Memory B cell (primary cell): ENCODE measurements at places on chromosomes 13 and 19.
A peak's percentile ranks its signal among the peaks of the same experiment; 100 is the strongest.

DNA sequence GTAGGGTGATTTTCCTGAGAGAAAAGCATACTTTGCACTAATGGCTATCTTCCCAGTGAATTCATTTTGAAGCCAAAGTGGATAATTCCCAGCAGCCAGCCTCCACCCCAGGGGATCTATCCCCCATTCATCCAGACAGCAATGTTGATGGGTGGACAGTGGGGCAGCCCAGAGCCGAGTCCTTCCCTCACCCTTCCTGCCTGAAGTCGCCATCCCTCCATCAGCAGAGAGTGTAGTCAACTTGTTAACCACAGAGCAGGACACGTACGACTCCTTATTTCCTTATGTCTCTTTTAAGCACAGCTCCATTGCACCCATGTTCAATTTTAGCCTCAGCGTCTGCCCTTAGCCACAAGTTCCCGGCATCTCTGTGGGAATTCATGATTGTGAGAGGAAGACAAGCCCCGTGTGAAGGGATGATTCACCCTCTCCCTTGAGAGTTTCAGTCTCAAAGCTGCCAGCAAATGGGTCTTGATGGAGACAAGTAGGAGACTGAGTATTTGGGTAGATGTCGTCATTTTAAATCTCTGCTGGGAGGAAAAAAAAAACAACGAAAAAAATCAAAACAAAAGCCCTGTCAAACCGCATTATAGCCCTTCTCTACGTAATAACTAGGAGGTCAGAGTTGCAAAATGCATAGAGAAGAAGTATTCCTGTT, 58.3 kb upstream of the MEDAG start:
- H3K36me3 ChIP-seq = no peaks in the 10 kb centered on the region
- peaks cover 3% of the 10 kb centered on the region for H3K27me3 ChIP-seq
- no peak overlapping the region for H3K27ac ChIP-seq
- peaks cover 19% of the 10 kb centered on the region for H3K4me1 ChIP-seq

DNA sequence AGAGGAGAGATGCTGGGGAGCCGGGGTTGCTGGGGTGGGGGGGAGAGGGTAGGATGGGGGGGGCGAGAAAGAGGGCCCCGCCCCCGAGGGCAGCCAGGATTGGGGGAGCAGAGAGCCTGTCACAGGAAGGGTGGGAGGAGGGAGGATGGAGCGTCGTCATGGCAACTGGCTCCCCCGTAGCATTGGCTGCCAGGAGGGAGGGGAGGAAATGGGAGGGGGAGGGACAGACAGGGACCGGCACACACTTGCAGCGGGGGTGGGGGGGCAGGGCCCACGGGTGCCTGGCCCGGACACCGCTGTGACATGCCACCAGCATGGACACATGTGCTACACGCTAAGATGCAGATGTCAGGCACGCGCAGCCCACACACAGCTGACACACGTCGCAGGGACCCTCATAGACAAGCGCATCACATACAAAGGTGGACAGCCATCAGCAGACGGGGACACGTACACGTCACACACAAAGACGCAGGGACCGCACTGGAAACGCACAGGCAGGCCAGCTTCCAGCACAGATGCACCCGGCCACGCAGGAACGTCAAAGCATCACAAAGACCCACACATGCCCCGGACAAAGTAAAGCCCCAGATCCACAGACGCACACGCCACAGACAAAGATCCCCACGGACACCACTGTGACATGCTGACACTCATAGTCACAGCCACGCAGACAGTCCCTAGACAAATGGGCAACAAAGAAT, at the start of gene LMTK3:
LMTK3 (minus strand) TSS at position 36 of the 704 bp plus-strand sequence. CDS start 259 bp downstream, outside the sequence.
- no peaks in the 10 kb centered on the region for H3K36me3 ChIP-seq
- H3K4me3 ChIP-seq = peak within 1 kb of the TSS; percentile 43
- H3K27ac ChIP-seq = no peak within 1 kb of the TSS
- peaks cover 9% of the 10 kb centered on the region for H3K27me3 ChIP-seq
- DNase-seq = no peak

- peaks cover 3% of the 10 kb centered on the region for H3K36me3 ChIP-seq
- H3K27ac ChIP-seq = peak overlapping the region; percentile 98
- peaks cover 26% of the 10 kb centered on the region for H3K4me1 ChIP-seq
- H3K27me3 ChIP-seq = no peaks in the 10 kb centered on the region
- DNase-seq = peak; percentile 74
Measured at GRCh38 chr13:52455677-52456041, 381 bp downstream of the CKAP2 start.

DNA sequence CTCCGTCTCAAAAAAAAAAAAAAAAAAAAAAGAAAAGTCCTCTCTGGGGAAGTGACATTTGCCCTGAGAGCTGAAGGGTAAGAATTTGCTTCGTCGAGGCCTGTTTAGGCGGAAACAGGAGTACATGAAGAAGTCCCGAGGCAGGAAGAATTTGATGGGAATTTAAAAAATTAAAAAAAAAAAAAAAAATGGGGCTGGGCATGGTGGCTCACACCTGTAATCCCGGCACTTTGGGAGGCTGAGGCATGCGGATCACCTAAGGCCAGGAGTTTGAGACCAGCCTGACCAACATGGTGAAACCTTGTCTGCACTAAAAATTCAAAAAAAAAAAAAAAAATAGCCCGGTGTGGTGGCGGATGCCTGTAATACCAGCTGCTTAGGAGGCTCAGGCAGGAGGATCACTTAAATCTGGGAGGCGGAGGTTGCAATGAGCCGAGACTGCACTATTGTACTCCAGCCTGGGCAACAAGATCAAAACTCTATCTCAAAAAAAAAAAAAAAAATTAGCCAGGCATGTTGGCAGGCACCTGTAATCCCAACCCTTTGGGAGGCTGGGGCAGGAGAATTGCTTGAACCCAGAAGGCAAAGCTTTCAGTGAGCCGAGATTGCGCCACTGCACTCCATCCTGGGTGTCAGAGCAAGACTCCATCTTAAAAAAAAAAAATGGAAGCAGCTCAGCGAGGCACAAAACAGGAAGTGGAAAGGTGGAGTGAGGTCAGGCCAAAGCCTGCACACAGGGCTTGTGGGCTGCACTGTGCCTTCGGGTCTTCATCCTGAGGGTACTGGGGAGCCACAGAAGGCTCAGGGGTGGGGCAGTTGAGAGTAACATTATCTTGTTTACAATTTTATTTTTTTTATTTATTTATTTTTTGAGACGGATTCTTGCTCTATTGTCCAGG, 4.9 kb downstream of the BAX start:
- H3K27ac ChIP-seq = no peak overlapping the region
- H3K36me3 ChIP-seq = peaks cover 10% of the 10 kb centered on the region
- H3K4me3 ChIP-seq = no peak overlapping the region
- peaks cover 45% of the 10 kb centered on the region for H3K4me1 ChIP-seq
- no peak for DNase-seq

DNA sequence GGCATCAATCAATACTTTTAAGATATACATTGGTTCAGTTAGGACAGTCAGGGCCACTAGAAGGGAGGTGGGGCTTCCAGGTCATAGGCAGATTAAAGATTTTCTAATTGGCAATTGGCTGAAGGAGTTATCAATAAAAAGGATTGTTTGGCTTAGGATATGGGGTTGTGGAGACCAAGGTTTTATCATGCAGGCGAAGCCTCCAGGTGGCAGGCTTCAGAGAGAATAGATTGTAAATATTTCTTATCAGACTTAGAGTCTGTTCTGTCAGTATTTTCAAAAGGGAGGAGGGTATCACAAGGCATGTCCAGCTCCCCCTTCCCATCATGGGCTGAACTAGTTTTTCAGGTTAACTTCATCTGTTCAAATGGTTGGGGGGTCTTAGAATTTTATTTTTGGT, 77.4 kb upstream of the FARP1 start:
- no peaks in the 10 kb centered on the region for H3K4me1 ChIP-seq
- no peak overlapping the region for H3K27ac ChIP-seq
- no peak overlapping the region for H3K4me3 ChIP-seq
- no peak for DNase-seq
- H3K27me3 ChIP-seq = peaks cover 8% of the 10 kb centered on the region

DNA sequence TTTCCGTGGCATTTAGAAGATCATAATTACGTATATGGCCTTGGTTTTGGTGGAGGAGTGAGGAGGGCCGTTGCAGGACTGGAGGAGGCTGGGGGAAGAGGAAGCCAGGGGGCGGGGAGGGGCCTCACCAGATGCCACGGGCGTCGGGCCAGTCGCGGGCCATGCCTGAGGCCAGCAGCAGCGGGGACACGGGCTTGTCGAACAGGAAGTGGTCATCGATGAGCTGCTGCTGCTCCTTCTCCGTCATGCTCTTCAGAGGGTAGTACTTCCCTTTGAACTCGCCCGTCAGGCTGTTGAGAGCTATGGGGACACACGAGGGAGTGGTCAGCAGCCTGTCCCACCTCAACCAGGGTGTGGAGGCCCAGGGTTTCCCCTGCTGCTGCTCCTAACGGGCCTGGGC, 11.1 kb downstream of the CKM start:
- H3K36me3 ChIP-seq = peaks cover 7% of the 10 kb centered on the region
- DNase-seq = no peak
- no peak overlapping the region for H3K27ac ChIP-seq
- peaks cover 15% of the 10 kb centered on the region for H3K27me3 ChIP-seq

DNA sequence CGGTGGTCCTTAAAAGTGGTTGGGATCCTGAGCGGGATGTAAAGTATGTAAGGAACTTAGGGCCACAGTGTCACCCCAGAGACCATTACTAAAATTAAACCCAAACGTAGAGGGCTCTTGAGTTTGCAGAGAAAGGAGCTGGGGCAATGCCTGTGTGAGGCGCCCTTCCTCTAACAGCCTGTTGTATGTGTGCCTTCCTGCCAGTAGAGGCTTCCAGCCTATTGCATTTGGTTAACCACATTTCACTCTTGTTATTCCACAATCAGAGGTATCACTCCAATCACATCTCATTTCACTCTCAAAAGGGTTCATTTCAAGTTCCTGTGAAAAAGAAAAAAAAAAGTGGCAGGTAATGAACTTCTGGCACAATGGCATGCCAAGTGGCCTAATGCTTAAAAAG, 29.4 kb downstream of the DIAPH3 start:
- H3K4me3 ChIP-seq = no peak overlapping the region
- H3K27ac ChIP-seq = no peak overlapping the region
- DNase-seq = no peak

DNA sequence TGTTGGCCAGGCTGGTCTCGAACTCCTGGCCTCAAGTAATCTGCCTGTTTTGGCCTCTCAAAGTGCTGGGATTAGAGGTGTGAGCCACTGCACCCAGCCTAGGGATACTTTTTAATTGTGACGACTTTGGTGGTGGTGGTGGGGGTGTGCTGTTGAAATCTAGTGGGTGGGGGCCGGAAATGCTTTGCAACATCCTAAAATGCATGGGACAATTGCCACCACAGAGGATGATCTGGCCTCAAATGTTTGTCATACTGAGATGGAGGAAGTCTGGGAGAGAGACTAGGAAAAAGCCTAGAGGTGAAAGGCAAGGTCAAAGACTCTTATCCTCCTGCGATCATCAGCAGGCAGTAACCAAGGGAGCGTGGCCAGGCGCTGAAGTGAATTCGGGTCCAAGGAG, 1.4 kb downstream of the NWD1 start:
- no peak overlapping the region for H3K4me3 ChIP-seq
- H3K4me1 ChIP-seq = peaks cover 18% of the 10 kb centered on the region
- H3K36me3 ChIP-seq = no peaks in the 10 kb centered on the region
- no peak for DNase-seq
- H3K27ac ChIP-seq = peak overlapping the region; percentile 84
- H3K27me3 ChIP-seq = no peaks in the 10 kb centered on the region
